CD4-positive, alpha-beta T cell (primary cell): ENCODE measurements at places on chromosomes 12 and 14.
A peak's percentile ranks its signal among the peaks of the same experiment; 100 is the strongest.

DNA sequence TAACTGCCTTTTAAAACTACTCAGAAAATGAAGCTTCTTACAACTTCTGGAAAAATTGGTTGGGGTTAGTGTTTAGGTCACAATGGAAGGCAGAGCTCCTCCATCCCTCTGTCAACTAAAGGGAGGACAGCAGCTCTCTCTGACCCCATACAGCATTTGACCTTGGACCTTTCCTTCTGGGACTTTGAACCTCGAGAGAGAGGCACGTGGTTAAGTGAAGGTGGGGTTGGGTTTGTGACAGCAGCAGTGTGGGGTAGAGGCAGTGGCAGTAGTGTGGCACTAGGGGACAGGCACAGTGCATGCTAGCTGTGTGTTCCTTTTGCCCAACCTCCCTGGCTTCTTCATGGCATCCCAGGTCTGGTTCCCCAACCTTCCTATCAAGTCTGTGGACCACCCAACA is 9.4 kb upstream of the C12orf75 start:
- no peak for DNase-seq

- DNase-seq: no peak
Observed at GRCh38 chr12:125124320-125124966, 59.2 kb downstream of the AACS start.

DNA sequence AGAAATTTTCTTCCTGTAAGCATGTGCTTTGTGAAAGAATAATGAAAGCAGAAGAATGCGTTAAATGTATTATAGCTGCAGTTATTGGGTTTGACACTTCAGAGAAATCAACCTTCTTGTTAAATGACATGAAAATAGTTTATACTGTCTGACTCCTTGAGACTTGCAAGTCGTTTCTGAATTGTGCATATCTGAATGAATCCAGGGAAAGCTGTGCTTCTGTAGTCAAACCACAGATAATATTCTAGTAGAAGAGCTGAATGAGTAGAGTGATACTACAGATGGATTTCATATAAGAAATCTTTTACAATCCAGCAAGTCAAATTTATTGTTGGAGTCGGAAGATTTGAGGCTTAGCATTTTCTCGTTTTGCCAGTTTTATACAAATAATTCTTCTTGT is 343.3 kb downstream of the RAD51B start:
- DNase-seq: no peak

- peak; percentile 10 for DNase-seq
Observed at GRCh38 chr12:38411426-38411825, 94.9 kb downstream of the ALG10B start.

- DNase-seq: no peak
Observed at GRCh38 chr12:101591781-101592180, 3.0 kb upstream of the MYBPC1 start.

DNA sequence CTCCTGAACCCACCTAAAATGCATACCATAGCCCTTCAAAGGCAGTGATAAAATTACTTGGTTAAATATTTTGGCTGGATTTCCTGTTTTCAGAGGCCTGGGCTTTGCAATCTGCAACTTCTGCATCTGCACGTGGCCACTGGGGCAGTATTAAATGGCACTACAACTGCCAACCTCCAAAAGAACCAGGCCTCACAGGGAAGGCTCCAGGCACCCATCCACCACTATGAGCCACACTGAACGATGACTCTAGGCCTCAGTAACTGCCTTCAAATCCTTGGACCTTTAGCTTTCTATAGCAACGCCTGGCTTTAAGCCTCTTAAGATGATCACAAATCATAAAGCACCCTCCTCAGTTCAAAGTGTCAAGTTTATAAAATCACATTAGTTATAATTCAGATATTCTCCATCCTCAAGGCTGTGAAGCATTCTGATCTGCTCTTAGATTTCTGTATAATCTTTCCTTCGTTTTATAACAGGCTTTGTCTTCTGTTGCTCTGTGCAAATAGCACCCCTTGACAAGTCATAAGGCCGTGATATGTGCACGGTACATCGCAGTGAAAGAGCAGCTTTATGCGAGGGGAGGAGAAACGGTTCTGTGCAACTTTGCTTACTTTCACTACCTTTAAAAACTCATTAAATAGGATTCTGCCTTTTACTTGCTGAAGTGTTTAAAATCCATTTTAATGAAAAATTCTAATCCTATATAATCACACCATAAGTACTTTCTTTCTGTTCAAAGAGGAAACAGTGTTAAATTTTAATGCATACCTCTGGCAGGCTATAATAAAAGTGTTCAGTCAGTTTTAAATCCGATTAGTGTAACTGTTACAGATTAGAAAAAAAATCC is 196.4 kb upstream of the G2E3 start:
- DNase-seq: no peak

GRCh38 chr14:53951627-53952303 is 4.9 kb downstream of the BMP4 start:
- no peak for DNase-seq

DNA sequence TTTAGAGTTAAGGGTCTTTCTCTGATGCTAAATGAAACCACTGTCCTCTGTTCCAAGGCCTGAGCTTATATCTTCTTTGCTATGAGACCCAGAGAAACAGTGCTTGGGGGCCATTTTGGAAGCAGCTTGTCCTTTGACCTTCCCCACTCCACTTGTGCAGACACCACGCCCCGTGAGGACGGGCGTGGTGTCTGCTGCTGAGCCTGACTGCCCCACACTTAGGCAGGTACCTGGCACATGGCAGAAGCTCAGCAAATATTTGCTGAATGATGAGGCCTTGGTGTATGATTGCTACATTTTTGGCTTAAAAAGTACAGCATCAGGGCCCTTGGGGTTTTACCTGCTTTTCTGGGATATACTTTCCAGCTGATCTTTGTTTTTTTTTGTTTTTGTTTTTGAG is 69.9 kb downstream of the RASSF3 start:
- no peak for DNase-seq

- DNase-seq: no peak
Observed at GRCh38 chr12:115730975-115731541, 546.4 kb downstream of the MED13L start.

DNA sequence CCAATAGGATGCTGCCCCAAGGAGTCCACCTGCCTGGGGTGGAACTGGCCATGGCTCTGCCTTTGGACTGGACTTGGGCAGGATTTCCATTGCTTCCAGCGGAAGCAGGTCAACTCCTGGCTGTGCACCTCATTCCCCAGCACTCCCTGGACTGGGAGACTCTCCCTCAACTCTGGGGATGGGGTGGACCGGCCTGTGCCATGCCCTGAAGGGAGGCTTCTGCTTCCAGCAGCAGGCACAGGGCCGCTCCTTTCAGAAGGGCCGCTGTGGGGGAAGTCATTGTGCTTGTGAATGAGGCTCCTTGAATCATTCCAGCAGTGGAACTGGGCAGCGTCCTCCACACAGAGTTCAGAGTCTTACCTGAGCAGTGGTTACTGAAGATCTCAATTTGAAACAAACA is 23.0 kb downstream of the TCHP start:
- DNase-seq: no peak

GRCh38 chr12:124402248-124403066 is 107.6 kb downstream of the RFLNA start:
- DNase-seq: no peak

DNA sequence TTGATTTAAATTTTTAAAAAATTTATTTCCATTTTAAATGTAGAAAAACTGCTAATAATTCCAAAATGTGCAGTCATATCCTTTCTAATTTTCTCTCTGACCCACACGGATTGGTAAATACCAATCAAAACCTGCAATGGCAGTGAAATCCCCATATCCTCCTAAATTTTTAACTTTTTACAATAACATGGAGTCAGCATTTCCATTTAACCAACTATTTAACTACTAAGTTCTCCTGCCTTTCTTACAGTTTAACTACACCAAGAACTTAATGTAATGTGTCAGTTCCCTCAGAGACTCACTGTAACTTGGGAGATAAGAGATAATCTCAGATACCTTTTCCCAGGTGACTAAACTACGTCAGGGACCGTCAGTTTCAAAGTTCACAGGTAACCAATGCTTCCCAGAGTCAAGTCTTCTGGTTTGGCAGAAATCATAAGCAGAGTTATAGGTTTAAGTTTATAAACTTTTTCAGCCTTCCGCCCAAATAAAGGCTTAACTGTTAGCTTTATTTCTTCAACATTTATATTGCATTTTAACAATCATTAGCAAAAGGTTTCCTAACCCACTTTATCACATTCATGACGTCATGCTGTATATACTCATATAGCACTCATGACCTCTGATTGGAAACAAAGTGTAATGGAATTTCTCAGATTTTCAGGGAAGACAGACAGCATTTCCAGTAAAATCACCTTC is 7.6 kb downstream of the KRAS start:
- no peak for DNase-seq

DNA sequence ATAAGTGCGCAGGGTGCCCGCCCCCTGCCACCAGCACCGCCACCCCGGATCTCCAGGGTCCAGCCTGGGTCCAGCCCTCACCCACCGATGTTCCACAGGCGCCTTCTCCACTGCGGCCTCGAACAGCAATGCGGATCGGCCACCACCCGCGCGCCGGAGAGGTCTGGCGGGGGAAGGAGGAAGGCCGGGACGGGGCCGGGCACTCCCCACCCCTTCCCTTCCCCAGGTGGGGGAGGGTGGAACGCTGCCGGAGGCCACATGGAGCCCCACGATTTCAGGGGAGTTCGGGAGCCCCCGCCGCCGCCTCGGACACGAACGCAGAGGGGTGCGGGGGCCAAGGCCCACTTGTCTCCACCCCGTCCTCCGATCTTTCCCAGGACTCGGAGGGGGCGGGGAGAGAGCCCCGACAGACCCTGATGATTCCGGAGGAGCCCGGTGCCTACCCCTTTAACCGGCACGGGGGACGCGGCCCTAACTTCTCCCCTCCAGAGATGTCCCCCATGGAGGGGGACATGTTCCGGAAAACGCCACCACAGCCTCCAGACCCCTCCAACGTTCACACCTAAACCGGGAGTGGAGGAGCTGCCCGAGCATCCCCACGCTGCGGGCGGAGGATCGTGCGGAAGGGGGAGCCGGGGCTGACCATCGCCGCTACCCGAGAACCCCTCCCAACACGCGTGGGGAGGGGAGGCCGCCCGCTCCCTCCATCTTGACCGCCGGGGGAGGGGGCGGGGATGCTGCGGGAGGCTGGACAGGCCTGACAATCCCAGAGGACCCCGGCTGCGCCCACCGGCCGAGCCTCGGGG is 1.1 kb downstream of the ATXN2 start:
- DNase-seq: peak; percentile 3

DNA sequence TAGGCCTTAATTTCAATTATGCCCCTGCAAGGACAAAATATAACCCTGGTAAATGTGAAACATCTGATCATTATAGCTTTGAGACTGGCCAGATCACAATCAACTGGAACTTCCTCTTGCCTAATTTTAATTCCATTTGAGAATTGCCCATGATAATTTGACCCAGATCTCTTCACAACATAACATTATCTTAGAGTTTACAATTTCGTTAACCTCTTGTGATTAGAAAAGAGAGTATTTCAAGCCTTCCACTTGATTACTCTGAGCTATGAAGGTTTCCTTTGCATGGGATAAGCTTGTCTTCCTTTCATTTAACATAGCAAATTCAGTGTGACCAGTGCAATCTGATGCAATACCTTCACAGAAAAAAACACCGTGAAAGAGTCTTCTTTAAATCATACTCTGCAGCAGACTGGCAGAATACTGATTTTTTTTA is 143.6 kb downstream of the DUSP6 start:
- DNase-seq: no peak

GRCh38 chr12:131290255-131290959 is 336.7 kb downstream of the ADGRD1 start:
- no peak for DNase-seq

DNA sequence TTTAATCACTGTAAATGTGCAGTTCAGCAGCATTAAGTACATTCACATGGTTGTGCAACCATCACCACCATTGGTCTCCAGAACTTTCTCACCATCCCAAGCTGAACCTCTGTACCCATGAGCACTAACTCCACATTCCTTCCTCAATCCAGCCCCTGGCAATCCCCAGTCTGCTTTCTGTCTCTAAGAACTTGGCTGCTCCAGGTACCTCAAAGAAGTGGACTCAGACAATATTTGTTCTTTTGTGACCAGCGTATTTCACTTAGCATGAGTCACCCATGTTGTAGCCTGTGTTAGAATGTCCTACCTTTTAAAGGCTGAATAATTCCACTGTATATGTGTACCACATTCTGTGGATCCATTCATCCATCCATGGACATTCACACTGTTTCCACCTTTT is 64.6 kb downstream of the SLC24A4 start:
- DNase-seq: no peak

DNA sequence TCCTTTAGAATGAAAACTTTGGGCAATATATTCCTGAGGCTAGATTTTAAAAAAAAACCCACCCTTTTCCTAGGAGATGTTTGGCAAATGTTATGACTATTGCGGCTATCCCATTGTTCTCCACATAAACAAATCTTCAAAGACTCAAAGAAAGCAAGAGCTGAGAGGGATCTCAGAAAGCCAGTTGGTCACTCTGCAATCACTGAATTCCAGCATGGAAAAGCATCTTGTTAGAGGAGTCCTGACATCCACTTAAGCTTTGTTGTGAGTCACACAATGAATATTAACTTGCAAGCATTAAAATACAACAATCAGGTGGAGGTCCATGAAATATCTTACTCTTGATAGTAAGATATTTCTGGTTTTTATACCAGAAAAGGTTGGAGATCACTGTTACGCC is 11.0 kb upstream of the PTPRB start:
- no peak for DNase-seq

DNA sequence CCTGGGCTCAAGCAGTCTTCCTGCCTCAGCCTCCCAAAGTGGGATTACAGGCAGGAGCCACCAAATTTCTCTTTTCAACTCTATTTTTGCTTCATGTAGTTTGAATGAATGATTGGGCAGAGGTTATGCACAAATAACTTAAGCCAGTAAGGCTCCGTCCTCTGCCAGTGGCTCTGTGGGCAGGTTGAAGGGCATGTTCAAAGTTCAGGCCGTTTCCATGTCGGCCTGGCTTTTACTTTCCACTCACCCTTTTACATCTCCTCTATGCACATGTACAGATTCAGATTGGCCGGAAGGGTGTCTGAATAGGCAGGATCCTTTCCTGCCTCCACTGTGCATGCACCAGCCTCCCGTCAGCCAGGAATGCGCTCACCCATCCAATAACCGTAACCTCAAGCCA is 132.3 kb downstream of the EML1 start:
- no peak for DNase-seq

GRCh38 chr12:153080-153746 is 60.7 kb downstream of the SLC6A12 start:
- peak; percentile 19 for DNase-seq

DNA sequence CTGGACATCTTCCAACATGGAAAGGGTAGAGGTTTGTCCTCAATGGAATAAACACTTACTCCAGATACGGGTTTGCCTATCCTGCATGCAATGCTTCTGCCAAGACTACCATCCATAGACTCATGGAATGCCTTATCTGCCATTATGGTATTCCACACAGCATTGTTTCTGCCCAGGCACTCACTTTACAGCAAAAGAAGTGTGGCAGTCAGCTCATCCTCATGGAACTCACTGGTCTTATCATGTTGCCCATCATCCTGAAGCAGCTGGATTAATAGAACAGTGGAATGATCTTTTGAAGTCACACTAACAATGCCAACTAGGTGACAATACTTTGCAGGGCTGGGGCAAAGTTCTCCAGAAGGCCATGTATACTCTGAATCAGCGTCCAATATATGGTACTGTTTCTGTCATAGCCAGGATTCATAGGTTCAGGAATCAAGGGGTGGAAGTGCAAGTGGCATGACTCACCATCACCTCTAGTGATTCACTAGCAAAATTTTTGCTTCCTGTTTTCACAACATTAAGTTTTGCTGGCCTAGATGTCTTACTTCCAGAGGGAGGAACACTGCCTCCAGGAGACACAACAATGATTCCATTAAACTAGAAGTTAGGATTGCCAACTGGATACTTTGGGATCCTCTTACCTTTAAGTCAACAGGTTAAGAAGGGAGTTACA is 140.4 kb downstream of the SLC35F4 start:
- DNase-seq: no peak
